ENCODE measurements at places on chromosomes 13 and 19.

DNA sequence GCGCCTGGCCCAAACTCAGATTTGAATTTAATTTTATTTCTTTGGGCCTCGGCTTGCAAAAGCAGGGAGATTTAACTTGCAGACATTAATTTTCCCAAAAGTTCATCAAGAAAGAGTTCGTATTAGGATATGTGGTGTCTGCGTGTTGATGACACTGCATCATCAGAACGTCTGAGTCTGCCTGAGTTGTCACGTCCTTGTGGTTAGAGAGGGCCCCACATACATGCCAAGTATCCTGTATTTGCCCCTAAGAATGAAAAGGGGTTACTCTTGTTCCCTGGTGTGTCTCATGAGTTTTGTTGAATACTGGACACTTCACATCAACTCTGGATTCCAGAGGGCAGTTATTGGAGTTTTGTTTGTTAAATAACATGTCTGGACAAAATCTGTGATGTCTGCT, 5.6 kb upstream of the TEX29 start:
- no peak for DNase-seq

- no peak for DNase-seq
These were observed 92.0 kb downstream of the ZNF536 start for GRCh38 chr19:30464162-30464561.

- DNase-seq, result no peak
These were observed 341.9 kb downstream of the KCNRG start for GRCh38 chr13:50357136-50357535.

DNA sequence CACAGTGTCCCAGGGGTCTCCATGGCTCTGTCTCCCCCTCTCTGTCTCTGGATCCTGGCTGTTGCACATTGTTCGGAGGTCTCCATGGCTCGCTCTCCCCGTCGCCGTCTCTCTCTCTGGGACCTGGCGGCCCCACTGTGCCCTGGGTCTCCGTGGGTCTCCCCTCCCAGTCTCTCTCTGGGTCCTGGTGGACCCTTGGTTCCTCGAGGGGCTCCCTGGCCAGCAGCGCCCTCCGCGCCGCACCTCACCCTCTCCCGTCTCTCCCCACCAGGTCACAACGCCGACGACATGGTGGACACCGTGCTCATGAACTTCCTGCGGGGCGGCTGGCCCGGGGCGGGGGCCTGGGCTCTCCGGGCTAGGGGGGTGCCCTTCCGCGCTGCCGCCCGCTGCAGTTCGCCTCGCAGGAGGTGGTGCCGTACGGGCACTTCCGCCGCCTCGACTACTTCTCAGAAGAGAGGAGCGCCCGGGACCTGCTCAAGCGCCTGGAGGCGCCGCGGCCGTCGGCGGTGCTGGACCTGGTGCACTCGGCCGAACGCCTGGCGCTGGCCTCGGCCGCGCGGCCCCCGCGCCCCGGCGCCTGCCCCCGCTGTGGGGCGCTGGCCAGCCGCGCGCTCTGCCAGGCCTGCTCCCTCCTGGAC, 29.1 kb downstream of the SIGLEC5 start:
- DNase-seq, result no peak

- no peak for DNase-seq
These were observed at the start of gene PRR19 for GRCh38 chr19:42301646-42302203. Gene PRR19 (plus strand): TSS chr19:42302132. CDS start chr19:42309585, 7,453 bp downstream.

Data from NCI-H2081 treated with DMSO at 0.1 percent for 48 hours (cell line).